ENCODE measurements at places on chromosomes 12 and 14. TPM values are rescaled to one million over a fixed set of nuclear protein-coding genes. Genes with fewer than 3 reads are reported as not detected.

DNA sequence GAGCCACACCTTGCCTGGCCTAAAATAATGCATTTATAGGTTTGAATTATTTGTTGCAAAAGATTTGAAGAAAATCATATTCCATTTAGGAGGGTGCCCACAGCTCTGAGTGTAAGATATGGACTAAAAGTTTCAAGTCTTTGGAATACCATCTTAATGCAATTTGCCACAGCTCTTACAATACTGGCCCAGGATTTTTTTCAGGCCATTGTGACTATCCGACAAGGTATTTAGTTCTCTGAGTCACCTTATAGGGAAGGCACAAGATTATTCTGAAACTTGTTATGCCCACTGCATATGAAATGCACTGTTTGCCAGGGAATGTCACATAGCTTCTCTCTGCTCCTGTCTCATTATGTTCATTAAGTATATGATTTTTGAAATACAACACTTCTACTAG is 29.6 kb upstream of the SLC6A13 start:
- DNase-seq, result no peak

GRCh38 chr12:92463171-92463570 is 239.6 kb upstream of the PLEKHG7 start:
- no peak for DNase-seq

- no peak for DNase-seq
Measured at GRCh38 chr12:47095446-47096236, 15.9 kb upstream of the AMIGO2 start.

DNA sequence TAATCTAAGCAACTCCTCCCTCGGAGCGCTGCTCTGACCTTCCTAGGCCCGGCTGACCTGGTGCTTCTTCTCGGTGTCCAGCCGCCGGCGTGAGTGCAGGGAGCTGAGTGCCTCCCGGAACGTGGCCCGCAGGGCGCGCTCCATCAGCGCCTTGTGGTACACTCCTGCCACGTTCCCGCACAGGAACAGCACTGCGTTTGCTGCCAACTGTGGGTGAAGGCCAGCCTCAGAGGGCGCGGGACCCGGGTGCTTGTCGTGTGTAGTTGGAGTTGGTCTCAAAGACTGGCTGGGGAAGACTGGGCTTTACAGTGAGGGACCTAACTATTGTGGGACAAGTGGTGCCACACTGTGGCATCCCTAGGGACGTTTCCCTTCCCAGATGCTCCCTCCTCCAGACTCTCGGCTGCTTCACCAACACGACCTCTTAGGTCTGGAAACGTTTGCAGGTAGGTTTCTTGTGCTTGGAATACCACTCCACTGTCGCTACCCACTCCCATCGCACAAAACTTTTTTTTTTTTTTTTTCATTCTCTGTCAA is 3.1 kb downstream of the ADCY4 start:
- DNase-seq, result no peak

- no peak for DNase-seq
Measured at GRCh38 chr12:12896260-12896659, 4.9 kb downstream of the GPRC5A start.

DNA sequence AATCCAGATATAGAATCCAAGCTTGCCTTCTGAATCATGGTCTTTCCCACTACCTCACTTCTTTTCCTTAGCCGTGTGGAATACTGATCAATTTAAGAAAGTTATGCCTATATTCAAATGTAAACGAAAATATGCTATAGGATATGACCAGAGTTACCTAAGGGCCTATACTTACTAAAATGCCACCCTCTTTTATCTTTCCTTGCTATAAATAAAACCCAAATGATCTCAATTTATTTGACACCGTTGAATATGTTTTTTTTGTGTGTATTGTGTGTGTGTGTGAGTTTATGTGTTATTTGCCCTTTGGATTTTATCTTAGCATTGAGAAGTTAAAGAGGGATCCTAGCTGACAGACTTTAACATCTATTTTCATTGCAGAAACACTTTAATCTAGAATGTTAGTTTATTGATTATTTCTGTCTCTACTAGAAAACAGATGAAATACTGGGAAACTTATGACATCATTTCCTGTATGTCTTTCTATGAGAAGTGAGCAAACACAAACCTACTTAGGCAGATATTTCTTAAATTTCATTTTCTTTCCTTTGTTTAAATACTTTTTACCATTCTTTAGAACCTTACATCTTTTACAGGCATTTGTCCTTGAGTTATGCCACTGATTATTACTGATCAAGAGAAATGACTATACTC is 2.0 kb upstream of the TAS2R9 start:
- no peak for DNase-seq

Gene PTPRQ
- total RNA-seq, result 1.9 TPM

DNA sequence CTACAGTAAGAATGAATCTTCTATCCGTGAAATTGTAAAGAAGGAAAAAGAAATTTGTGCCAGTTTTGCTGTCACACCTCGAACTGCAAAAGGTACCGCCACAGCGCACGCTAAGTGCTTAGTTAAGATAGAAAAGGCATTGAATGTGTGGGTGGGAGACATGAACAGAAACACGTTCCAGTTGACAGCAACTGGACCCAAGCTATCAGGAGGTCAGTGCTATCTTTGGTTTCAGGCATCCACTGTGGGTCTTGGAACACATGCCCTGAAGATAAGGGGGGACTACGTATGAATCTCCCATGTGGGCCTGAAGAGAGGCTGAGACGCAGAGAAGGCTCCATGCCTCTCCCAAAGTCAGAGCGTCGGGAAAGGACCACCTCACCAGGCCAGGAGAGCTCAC is 9.8 kb downstream of the IFFO1 start:
- DNase-seq, result no peak

- DNase-seq, result no peak
Measured at GRCh38 chr12:68856510-68856909, 48.5 kb downstream of the MDM2 start.

DNA sequence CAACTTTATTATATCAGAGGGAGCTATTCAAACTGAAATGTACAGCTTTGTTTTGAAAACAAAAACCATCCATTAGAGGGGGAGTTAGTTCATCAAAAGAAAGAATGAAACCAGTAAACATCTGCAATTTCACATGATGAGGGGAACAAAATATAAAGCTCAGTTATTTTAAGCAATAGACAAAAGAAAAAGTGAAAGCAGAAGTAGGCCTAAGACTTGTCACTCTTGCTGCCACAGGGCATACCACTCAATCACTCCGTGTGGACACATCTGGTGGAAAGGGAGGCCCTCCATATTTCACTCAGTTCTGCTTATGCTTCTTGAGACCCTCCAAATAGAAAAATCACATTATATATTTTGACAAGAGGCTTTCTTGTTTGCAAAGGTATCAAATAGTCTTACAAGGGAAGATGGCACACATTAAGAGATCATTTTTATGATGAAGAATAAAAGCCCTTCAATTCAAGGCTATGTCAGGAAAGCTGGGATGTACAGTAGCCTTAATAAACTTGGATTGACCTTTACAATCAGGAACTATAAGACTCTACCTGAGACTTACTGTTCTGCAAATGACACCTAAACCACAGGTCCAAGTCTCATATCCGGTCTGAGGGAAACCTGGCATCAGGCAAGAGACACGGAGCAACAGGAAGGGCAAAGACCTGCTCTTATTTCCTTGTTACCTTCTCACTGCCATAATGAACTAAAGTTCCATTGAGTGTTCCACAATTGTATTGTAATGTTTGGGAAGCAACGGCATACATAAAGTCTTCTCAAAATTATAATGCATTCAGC is 222.5 kb upstream of the GRIP1 start:
- DNase-seq, result no peak

DNA sequence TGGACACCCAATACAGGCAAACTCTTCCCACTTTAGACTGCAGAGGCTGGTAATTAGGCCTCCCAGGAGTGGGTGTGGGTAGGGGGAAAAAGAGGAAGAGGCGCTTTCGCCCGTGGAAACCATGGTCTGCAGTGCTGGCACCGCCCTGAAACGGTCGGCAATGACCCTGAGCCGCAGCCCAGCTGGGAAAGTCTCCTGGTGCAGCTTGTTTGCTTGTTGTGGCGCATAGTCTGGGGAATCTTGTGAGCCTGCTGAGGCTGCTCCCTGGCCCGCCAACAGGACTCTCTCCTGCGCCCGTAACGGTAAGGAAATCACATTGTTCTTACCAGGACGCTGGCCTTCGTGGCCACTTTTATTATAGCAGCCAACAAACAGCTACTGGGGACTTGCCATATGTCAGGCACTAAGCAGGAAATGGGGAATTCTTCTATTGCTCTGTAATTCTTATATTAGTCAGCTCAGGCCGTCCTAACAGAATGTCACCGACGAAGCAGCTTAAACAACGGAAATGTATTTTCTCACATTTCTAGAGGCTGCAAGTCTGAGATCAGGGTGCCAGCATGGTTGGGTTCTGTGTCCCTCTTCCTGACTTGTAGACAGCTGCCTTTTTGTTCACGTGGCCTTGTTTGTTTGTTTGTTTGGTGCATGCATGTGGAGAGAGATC is 52.5 kb upstream of the RIN3 start:
- DNase-seq, result no peak

GRCh38 chr12:92403210-92404175 is 257.8 kb upstream of the BTG1 start:
- no peak for DNase-seq

GRCh38 chr12:92035477-92035876 is 110.2 kb downstream of the BTG1 start:
- DNase-seq, result no peak

- no peak for DNase-seq
Measured at GRCh38 chr12:4272424-4273272, 914 bp upstream of the CCND2 start.

Gene BCAT1
- 45.2 TPM for total RNA-seq

DNA sequence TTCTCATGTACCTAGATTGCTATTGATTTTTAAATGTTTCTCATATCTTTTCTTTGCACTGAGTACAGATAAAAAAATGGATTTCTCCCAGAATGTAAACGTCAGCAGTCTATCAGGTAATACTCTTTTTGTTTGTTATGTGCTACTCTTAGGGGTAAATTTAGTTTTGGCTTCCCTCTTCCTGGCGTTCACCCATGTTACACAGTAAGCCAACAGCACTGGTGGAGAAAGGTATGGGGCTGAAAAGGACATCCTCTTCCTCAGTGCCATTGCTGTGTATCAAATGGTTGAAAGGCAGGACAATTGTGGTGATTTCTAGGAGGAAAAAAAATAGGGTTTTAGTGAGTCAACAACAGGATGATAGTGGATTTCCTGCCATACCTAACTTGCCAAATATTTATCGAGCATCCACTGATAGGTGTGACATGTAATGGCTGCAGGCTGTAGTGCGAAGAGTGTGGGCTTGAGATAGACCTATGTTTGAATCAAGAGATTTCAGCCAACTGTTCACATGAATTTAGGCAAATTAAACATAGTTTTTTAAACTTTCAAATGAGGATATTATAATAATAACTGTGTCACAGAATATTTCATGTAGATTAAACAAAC is 7.5 kb downstream of the KLRF2 start:
- no peak for DNase-seq

GRCh38 chr14:89429199-89430181 is 12.5 kb upstream of the FOXN3 start:
- DNase-seq, result no peak

Gene PLEKHD1
- 0.16 TPM for total RNA-seq

GRCh38 chr14:57418999-57419398 is 28.6 kb downstream of the NAA30 start:
- no peak for DNase-seq

Gene EFS
- total RNA-seq, result 17.5 TPM

DNA sequence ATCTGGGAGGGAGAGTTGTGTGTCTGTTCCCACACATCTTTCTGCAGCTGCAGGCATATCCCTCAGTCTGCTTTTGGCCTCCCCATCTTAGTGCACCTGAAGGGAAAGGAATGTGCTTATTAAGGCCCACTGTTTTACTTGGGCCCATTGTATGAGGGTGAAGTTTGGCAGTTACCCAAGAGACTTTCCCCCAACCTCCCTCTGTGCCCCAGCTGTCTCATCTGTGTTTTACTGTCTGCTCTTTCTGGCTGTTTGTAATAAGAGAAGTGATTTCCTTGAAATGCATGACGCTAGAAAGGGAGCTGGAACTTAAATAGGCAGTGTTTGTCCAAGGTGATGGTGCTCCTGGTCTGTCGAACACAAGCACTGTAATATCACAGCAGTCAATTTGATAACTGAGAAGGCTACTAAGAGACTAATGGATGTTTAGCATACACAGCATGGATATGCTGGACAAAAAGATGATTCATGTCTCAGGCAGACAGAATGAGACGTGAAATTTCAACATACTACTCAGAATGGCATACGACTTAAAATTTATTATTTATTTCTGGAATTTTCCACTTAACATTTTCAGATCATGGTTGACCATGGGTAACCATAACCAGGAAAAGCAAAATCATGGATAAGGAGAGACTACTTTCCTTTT is 43.6 kb downstream of the FSCB start:
- DNase-seq, result no peak

Gene VRTN
- not detected for total RNA-seq

DNA sequence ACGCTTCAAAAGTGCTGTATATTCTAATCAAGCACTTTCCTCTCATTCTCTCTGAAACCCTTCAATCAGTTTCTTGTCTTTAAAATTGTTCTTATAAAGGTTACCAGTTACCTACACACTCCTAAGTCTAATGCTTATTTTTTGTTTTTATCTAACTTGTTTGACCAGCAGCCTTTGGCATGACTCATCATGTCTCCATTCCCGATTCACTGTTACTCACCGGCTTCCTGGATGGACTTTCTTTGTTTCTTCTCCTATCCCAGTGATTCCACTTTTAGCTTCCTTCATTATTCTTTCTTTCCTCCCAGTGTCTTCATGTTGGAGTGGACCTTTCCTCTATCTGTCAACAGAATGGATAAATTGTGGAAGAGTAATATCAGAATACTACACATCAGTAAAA is 368.6 kb upstream of the CCDC196 start:
- DNase-seq, result no peak

- no peak for DNase-seq
Measured at GRCh38 chr14:50447461-50447860, 50.8 kb upstream of the CDKL1 start.

DNA sequence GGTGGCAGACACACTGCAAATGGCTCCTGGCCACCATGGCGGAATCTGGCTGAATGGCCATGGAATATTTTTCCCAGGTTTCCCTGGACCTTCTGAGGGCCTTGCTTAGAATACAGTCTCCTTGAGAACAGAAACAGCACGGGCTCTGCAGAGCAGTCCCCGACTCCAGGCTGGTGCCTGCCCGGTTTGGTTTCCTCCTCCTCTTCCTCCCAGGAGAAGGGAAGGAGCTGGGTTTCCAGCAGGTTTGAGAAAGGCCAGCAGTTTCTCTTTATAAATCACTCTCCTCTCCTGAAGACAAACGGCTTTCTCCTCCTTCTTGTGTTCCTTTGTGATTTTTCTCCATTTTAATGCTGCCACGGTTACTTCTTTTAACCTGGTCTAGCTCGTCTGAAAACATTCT is 106.8 kb upstream of the RFLNA start:
- DNase-seq, result no peak

- no peak for DNase-seq
Measured at GRCh38 chr14:103949131-103949790, 6.9 kb upstream of the RD3L start.
